ENCODE measurements at places on chromosomes 2 and 18. TPM values are rescaled to one million over a fixed set of nuclear protein-coding genes. Genes with fewer than 3 reads are reported as not detected.

DNA sequence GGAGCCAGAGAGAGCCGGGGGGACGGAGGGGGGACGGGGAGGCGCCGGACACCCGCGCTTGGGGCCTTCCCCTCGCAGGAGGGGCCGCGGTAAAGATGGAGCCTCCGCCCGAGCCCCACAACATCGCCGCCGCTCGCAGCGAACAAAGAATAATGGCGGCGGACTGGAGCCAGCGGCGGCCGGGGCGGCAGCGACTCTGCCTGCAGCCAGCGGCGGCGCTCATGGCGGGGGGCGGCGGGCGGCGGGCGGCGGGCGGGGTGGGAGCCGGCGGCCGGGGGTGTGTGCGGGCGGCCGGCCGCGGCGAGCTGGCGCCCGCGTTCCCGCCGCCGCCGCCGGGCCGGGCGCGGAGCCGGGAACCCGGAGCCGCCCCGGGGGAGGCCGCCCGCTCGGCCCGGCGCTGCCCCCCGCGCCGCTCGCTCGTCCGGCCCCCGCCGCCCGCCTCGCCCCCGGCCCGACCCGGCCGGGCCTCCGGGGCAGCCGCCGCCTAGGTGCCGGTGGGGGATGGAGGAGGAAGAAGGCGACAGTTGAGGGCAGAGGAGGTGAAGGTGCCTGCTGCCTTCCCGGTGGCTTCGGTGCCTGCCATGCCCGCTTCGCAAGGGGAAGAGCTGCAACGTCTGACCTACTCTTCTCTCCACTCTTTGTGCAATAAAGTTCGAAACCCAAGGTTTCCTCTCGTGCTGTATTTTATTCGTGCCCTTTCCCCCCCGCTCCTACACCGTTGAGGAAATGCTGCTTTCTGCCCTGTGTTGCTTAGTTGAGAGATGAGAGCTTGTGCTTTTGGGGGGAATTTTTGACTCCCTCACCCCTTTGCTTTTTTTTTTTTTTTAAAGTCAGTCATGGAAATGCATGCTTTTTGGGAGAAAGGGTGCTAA lies 634 bp downstream of the CREB1 start:
- peak; percentile 25 for DNase-seq

DNA sequence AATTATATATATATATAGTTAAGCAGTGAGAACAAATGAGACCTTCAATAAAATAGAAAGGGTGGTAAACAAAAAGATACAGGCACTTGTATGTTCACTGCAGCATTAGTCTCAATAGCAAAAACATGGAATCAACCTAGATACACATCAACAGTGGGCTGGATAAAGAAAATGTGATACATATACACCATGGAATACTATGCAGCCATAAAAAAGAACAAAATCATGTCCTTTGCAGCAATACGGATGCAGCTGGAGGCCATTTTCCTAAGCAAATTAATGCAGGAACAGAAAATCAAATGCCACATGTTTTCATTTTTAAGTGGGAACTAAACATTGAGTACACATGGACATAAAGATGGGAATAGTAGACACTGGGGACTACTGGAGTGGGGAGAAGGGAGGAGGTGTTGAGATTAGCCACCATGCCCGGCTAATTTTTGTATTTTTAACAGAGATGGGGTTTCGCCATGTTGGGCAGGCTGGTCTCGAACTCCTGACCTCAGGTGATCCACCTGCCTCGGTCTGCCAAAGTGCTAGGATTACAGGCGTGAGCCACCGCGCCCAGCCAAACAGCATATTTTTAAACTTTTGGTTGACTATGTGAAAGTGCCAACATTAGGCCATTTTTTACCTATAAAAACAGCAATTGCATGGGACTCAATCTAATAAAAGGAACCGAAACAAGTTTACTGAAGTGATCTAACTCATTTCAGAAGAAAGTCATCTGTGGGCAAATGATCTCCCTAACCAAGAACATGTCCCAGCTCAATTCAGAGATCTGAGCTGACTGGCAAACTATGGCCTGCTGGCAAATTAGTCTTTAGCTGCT lies 23.7 kb downstream of the ICA1L start:
- no peak for DNase-seq

DNA sequence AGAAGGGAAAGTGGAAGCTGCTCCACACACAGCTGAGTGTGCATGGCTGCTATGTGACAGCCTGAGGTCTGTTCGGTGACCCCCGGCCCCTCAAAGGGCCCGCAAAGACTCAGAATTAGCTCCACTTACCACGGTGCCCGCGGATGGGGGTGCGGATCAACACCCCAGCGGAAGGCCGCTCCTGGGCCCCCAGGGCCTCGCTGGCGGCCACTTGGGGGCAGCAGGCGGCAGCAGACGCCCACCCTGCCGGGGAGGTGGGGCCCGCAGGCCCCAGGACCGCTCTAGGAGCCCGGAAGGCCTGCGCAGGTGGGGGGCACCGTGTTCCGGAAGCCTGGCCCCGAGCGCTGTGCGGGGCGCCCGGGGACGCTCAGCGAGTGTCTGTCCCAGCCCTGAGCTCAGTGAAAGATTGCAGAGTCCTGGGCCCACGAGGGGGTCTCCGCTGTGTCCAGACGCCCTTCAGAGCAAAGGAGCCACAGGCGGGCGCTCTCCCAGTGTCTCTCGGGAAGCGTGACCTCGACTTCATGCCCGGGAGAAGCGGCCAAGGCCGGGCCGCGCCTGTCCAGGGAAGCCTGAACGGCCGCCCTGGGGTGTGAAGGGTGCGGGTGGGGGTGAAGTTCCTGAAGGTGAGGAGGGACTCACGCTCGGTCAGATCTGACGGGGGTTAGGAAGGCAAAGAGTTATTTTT lies 118.7 kb downstream of the VAPA start:
- peak; percentile 17 for DNase-seq

The EN1 gene
- 0.03 TPM for polyA plus RNA-seq
